ENCODE measurements at places on chromosomes 6 and 20.

- no peak for DNase-seq
Observed at GRCh38 chr6:109877028-109878004, 100.8 kb upstream of the GPR6 start.

GRCh38 chr6:81067057-81067456, 685.4 kb downstream of the TENT5A start:
- DNase-seq: no peak

- DNase-seq: peak; percentile 83
Observed at GRCh38 chr6:106886922-106887797, 87.4 kb downstream of the CD24 start.

DNA sequence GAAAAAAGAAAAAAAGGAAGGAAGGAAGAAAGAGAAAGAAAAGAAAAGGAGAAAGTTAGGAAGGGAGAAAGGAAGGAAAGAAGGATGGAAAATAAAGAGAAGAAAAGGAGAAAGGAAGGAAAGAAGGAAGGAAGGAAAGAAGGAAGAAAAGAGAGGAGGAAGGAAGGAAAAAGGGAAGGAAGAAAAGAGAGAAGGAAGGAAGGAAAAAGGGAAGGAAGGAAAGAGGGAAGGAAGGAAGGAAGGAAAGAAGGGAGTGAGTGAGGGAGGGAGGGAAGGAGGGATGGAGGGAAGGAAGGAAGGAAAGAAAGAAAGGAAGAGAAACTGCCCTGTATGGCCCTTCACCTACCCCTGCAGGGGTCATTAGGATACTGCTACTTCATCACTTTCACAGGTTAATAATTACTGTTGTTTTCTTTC, 12.9 kb upstream of the IGF2R start:
- no peak for DNase-seq

- DNase-seq: no peak
Observed at GRCh38 chr20:32963176-32963575, 41.1 kb downstream of the SUN5 start.

DNA sequence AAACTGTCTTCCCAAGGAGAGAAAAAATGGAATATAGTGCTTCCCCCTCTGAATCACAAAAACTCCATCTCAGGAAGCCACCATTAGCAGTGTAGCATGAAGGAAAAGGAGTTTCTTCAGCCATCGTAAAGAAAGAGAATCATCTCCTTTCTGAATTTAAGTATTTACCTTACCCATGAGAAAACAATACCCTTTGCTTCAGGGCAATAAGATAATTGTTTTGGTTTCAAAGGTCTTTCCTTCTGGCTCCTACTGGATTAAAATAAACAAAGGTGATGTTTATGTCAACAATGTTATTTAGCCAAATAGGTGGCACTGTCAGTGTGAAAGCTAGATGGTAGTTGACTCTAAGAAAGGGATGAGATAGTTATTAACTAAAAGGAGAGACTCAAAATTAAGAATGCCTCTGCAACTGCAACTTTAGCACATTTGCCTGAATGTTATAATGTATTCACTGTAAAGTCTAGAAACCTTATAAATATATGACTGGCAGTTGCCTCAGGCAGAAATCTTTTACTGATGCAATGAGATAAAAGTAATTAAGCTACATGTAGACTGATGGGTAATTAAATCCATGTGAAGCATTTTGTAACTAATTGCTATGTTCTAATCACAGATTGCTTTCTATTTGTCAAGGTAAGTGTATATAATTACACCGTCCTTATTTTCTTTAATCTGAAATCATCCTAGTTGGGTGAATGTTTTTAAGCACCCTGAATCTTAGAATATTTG, 399.0 kb downstream of the CDKAL1 start:
- peak; percentile 69 for DNase-seq

- peak; percentile 88 for DNase-seq
Observed at GRCh38 chr6:168713839-168714238, 272.9 kb downstream of the SMOC2 start.

- DNase-seq: no peak
Observed at GRCh38 chr6:55882718-55883569, 7.6 kb upstream of the BMP5 start.

DNA sequence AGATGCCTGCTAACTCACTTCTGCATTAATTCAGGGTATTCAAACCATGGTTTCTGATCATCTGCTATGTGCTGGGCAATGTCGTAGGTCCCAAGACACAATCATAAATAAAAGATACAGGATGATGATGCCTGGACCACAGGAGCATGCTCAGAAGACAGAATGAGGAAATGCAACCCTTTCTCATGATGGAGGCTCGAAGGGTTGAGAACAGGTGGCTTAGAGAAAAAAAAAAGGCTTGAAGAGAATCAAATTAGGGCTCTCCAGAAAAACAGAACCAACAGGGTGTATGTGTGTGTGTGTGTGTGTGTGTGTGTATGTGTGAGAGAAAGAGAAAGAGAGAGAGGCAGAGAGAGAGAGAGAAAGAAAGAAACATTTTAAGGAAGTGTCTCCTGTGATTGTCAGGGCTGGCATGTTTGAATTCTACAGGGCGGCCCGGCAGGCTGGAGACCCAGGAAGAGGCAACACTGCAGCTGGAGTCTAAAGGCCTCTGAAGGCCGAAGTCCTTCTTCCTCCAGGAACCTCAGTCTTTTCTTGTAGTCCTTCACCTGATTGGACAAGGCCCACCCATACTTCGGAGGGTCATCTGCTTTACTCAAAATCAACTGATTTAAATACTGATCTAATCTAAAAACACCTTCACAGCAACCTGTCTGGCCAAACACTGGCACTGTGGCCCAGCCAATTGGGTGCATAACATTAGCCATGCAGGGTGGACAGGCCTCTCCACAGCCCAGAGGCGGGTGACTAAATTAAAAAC, 143.8 kb downstream of the ERMARD start:
- no peak for DNase-seq

DNA sequence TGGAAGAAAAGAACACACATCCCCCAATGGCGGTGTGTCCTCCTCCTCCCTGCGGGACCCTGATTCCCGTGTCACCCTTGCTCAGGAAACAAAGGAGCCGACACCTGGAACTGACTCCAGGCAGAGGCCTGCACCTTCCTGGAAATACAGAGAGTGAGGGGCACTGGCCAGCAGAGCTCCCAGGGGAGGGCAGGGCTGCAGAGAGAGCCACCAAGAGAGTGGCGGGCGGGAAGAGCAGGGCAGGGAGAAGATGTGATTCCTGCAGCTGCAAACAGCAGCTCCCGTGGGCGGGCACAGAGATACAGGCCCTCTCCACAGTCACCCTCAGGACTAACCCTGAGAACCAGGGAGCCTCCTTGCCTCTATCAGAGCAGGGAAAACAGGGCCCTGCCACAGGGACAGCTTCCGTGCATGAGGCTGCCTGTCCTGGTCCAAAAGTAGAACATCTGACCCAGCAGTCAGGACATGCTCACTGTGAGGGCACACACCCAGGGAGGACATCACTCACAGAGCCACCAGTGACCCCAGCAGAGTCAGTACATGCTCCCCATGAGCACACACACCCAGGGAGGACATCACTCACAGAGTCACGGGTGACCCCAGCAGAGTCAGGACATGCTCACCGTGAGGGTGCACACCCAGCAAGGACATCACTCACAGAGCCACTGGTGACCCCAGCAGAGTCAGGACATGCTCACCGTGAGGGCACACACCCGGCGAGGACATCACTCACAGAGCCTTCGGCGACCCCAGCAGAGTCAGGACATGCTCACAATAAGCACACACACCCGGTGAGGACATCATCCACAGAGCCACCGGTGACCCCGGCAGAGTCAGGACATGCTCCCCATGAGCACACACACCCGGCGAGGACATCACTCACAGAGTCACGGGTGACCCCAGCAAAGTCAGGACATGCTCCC, 193.1 kb downstream of the DLL1 start:
- no peak for DNase-seq

DNA sequence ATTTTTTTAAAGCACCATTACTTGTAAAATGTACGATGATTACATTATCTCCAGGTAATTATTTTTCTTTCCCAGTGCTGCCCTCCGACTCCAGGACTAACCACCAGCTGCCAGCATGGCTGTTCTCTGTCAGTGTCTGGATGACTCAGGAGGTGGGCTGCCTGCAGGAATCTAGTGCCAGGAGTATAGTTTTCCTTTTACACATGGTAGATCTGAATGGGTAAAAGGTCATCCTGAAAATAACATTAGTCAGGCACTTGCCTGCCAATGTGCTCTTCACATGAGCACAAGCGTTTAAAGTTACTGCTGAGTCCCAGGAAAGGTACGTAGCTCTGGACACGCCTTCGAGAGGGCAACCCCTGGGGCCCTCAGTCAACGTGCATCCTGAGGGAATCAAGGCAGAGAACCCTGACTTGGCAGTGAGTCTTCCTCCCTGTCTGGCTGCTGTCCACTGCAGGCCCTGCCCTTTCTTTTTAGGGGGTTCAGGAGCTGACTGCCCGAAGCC, 2.4 kb downstream of the DYNLT1 start:
- DNase-seq: no peak

- no peak for DNase-seq
Observed at GRCh38 chr20:1081891-1082290, 36.5 kb upstream of the PSMF1 start.

GRCh38 chr20:62054451-62054953, 11.2 kb downstream of the TAF4 start:
- no peak for DNase-seq

- DNase-seq: peak; percentile 96
Observed at GRCh38 chr6:29723262-29723665, at the start of gene HLA-F. Gene HLA-F (plus strand): TSS chr6:29723434. CDS start chr6:29723464, 30 bp downstream.

DNA sequence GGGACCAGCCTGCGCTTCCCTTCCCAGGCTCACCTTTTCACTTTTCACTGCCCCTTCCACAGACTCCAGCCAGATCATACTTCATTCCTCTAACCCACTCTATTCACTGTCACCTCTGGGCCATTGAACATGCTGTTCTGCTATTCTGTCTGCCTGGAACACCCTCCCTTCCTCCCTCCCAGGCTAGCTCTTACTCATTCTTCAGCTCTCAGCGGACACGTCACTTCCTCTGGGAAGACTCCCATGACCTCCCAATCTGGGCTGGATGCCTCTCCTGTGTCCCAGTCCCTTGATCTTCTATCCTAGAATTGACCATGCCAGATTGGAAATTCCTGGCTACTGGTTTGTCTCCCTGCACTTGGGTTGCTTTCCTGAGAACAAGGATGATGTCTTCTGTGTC, 5.0 kb downstream of the SLC12A5 start:
- no peak for DNase-seq

DNA sequence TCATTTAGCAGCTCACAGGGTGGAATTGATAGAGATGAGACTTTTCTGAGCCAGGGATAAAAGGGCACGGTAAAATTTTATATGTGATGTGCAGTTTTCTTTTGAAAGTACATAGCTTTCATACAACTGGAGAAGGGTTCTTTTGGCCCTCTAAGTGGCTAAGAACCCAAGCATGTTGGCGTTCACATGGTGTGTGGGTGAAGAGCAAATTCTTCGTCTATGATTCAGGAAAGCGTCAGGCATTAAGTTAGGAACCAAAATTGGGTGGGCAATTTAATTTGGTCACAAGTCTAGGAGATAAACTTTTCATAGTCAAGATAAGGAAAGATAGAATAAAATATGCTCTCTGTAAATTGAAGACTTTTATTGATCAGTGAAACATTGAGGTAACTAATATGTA, 153.9 kb downstream of the UTRN start:
- no peak for DNase-seq

- peak; percentile 92 for DNase-seq
Observed at GRCh38 chr20:35617397-35618262, 2.0 kb downstream of the SPAG4 start.

DNA sequence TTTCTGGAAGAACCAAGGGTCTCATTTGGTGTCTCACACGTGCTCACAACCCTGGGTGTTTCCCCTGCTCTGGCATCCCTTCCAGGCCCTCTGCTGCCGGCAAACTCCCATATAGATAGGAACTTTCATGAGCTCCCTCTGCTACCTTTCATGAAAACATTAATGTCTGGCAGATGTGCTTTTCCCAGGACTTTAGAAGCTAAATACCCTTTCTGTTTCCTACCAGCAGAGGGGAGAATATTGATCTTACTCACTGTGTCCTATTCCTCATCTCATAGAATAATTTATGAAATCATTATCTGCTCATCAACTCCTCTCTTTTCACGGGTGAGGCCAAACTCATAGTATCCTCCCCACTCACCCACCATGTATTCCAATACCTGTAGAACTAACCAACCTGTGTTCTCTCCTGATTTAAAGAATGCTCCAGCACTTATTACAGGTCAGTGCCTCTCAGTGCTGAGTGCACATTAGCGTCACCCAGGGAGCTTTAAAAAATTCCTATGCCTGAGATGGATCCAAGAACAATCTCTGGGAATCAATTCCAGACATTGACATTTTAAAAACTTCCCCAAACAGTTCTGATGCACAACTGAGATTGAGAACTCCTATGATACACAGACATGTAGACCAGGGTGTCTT, 298.5 kb upstream of the JAG1 start:
- DNase-seq: peak; percentile 4

- DNase-seq: no peak
Observed at GRCh38 chr6:11023032-11023431, 21.1 kb downstream of the ELOVL2 start.

- peak; percentile 98 for DNase-seq
Observed at GRCh38 chr20:3811467-3812258, 8.7 kb upstream of the AP5S1 start.

- DNase-seq: peak; percentile 79
Observed at GRCh38 chr6:31041372-31041974, 31.2 kb downstream of the MUC22 start.

DNA sequence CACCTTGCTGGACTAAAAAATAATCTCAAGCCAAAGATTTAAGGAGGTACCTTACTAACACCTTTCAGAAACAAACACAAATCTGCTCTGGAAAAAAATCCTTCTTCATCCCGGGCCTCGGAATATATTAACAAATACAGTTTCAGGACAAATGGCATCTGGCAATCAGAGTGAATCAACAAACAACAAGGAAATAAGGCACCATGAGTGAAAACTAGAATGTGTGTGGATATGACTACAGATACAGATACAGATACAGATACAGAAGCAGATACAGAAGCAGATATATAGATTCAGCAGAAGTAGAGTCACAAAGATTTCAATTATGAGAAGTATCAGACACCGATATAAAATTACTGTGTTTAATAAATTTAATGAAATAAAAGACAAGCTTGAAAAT, 178.4 kb downstream of the QKI start:
- peak; percentile 4 for DNase-seq

DNA sequence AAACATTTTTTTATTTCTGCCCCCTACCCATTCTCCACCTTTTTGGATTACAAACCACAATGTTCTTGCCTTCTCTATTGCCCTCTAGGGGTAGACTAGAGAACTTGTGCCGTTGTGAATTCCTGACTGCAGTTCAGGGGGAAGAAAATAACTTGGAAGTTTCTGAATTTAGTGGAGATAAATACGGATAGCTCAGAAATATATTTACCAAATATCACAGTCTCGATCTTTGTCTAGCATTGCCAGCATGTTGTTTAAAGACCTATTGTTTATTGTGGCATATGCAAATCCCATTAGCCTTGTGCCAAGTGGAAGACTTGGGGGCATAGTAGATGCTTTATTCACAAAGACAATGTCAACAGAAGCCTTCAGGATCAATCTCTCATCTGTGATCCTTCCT, 154.1 kb upstream of the MMS22L start:
- DNase-seq: peak; percentile 53

All from DMS53 (cell line).